WTC11 (cell line): ENCODE measurements at places on chromosomes 7 and 10. TPM values are rescaled to one million over a fixed set of nuclear protein-coding genes. Genes with fewer than 3 reads are reported as not detected.

Gene GIMAP6
- 0.13 to 0.18 TPM (median 0.14 TPM) in 3 replicates for total RNA-seq

Gene PTF1A
- 0.11 TPM in 1 of 3 replicates, not detected in the others for total RNA-seq

Gene FAM13C
- total RNA-seq: 0.82 to 1.5 TPM (median 0.89 TPM) in 3 replicates

Gene ENKUR
- total RNA-seq: not detected in 3 replicates

Gene CPA1
- total RNA-seq: 7.9 to 14.0 TPM (median 8.9 TPM) in 3 replicates

Gene LIPM
- total RNA-seq: not detected in 3 replicates

Gene CCDC136
- 47.4 to 51.0 TPM (median 49.5 TPM) in 3 replicates for total RNA-seq

Gene TRPV5
- total RNA-seq: not detected in 3 replicates

Gene CDK14
- total RNA-seq: 35.0 to 57.9 TPM (median 38.3 TPM) in 3 replicates

Gene ZNF485
- total RNA-seq: 8.9 to 9.9 TPM (median 9.6 TPM) in 3 replicates

Gene ZFAND4
- total RNA-seq: 18.3 to 18.4 TPM (median 18.3 TPM) in 3 replicates

Gene NPTX2
- 10.9 to 17.0 TPM (median 15.9 TPM) in 3 replicates for total RNA-seq

Gene SND1
- 237 to 261 TPM (median 240 TPM) in 3 replicates for total RNA-seq

Gene GSTO2
- total RNA-seq: 10.7 to 18.7 TPM (median 17.6 TPM) in 3 replicates

Gene PDE6C
- total RNA-seq: not detected in 3 replicates

Gene IFIT1
- total RNA-seq: 1.5 to 2.0 TPM (median 1.5 TPM) in 3 replicates

Gene C7orf57
- total RNA-seq: 0.39 to 0.90 TPM (median 0.60 TPM) in 3 replicates

Gene WDR86
- 24.4 to 32.4 TPM (median 30.7 TPM) in 3 replicates for total RNA-seq
